ENCODE measurements at places on chromosomes 12 and 14. TPM values are rescaled to one million over a fixed set of nuclear protein-coding genes. Genes with fewer than 3 reads are reported as not detected.

DNA sequence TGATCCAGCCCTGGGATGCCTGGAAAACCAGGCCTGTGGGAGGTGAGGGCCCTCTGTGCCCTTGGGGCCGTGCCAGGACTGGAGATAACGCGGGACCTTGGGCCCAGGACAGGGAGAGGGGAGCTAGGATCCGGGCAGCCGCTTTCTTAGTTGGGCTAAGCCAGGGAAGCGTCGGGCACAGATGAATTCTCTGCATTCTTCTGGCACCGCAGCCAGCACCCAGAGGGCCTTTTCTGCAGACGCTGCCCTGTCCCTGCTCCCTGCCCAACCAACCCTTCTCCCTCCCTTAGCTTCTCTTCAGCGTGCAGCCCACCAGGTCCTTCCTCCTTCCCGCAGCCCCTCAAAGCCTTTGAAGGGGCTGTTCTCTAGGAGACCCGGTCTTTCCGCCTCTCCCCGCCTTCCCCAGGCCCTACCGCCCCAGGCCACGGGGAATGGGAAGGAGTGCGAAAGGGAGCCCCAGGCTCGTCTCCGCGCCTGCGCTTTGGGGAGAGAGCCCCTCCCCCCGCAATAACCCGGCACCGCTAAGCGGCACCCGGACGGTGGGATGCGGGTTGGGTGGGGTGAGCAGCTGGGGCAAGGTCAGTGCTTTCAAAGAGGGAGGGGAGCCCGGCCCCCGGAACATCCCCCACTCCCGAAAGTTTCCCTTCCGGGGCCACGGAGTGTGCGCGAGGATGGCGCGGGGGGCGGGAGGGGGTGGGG lies 663 bp downstream of the NCKAP5L start:
- DNase-seq: peak; percentile 79
- H3K27me3 ChIP-seq: no peaks in the 10 kb centered on the region
- H3K4me3 ChIP-seq: peak overlapping the region; percentile 90
- no peaks in the 10 kb centered on the region for H3K36me3 ChIP-seq

DNA sequence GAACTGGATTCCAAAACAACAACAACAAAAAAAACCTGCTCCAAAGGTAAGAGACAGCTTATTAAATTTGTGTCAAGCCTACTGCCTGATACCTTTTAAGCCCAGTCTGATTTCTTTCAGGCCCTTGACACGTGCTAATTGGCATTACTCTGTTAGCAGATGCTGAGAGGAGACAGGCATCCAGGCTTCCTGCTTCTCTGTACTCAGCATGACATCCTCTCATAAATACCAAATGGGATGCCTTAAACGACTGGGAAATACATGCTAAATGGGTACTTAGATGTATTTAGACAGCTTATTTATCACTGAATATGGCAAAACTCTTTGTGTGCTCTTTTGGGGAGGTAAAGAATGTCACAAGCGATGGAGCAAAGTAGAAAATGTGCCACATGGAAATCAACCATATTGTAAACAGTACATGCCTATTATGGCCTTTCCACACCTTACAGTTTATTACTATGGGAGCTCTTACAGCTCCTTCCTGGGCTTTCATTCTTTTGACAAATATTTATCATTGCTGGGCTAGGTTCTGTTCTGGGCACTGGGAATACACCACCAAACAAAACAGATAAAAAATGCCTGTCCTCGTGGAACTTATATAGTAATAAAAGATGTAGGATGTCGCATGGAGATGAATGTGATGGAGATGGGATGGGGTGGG lies 11.5 kb upstream of the PCED1B start:
- no peaks in the 10 kb centered on the region for H3K4me1 ChIP-seq
- no peak overlapping the region for H3K4me3 ChIP-seq
- no peaks in the 10 kb centered on the region for H3K27me3 ChIP-seq
- H3K27ac ChIP-seq: no peak overlapping the region

DNA sequence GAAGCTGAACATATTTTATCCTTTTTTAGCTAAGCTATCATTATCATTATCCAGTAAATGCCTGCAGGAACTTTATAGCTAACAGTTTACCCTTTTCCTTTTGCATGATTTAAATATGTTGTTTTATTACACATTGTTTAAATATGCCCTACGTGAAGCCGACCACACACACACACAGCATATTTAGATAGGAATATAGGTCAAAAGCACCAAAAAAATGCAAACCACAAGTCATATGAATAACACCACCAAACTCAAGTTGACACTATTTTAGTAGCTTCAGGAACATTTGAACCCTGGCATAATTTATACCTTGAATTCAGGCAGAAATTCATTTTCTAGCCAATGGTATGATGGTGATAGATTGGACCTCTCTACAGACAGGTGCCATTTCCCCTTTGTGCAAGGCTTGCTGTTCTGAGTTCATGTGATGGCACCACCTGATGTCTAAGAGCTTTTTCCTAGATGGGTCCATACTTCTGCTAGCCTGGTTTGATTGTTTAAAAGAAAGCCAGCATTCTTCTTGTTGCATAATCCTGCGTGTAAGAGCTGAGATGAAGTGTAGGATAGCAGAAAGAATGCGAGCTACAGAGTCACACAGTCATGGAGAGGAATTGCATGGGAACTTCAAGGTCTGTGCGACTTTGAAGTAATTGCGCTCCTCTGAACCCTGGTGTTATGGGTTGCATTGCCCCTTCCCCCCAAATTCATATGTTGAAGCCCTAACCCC lies 454.8 kb upstream of the SOX5 start:
- no peaks in the 10 kb centered on the region for H3K36me3 ChIP-seq
- no peak overlapping the region for H3K27ac ChIP-seq
- H3K4me1 ChIP-seq: no peaks in the 10 kb centered on the region
- H3K4me3 ChIP-seq: no peak overlapping the region
- no peaks in the 10 kb centered on the region for H3K27me3 ChIP-seq

Gene DPPA3
- not detected for total RNA-seq

Measured in testis (tissue), 5 donors.